ENCODE measurements at places on chromosomes 6 and 20.

DNA sequence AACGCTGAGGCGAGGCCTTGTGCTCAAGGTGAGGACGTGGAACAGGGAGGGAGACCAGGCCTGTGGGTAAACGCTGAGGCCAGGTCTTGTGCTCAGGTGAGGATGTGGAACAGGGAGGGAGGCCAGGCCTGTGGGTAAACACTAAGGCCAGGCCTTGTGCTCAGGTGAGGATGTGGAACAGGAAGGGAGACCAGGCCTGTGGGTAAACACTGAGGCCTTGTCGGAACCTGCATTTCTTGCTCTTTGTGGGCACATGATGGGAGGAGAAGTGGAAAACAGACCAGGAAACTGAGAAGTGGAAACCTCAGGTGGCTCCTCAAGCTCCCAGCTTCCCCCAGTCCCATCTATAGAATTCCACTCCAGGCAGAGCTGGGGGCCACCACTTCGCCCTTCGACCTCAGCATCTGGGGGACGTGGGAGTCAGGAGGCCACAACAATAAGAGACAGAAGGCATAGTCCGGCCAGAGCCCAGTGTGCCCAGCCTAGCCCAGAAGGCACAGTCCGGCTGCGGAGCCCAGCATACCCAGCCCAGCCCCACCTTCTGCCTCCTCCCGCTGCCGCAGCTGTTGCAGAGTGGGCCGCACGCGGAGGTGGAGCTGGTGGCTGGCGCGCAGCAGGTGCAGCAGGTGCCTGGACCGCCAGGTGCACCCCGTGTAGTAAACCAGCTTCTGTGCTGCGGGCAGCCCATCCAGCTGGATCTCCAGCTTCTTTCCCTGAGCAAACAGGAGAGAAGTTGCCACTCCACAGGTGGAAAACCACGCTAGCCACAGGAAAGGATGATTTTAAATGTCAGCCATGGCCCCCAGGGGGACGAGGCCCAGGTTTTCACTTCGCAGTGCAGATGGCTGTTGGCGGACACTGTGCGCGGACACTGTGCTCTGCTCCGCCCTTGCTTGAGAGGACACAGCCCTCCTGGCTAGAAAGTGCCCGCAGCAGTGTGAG lies 17.5 kb downstream of the FRMD1 start:
- DNase-seq, result no peak

- no peak for DNase-seq
Observed at GRCh38 chr6:152423216-152424103, 213.7 kb downstream of the SYNE1 start.

DNA sequence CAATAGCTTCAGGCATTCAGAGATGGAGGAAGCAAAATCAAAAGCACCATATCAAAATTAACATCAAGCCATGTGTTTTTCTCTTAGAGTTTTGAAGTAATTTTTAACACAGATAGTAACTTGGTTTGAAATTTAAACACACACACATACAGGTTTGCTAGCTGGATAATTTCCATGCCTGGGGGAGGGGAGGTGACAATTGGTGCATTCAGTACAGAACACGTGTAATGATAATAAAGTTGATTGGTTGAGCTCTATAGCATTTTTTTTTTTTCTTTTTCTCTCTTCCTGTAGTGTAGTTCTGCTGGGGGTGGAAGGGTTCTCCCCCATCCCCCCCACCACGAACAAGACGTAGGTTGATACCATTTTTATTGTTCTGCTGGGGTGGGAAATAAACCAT lies 564.8 kb downstream of the LMBRD1 start:
- no peak for DNase-seq

DNA sequence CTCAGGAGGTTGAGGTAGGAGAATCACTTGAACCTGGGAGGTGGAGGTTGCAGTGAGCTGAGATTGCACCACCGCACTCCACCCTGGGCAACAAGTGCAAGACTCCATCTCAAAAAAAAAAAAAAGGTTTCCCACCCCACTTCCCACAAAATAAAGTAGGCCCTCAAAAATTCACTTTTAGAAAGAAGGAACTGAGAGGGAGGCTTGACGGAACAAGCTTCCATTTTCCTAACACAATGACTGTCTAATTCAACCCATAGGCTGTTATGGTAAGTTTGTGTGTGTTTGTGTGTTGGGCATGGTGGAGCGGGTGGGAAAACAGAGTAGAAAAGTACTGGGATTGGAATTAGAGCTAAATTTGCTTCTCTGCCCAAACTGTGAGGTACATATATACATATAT lies 98.4 kb upstream of the MAN1A1 start:
- no peak for DNase-seq

GRCh38 chr6:107784669-107785068 lies 39.4 kb downstream of the SCML4 start:
- no peak for DNase-seq

DNA sequence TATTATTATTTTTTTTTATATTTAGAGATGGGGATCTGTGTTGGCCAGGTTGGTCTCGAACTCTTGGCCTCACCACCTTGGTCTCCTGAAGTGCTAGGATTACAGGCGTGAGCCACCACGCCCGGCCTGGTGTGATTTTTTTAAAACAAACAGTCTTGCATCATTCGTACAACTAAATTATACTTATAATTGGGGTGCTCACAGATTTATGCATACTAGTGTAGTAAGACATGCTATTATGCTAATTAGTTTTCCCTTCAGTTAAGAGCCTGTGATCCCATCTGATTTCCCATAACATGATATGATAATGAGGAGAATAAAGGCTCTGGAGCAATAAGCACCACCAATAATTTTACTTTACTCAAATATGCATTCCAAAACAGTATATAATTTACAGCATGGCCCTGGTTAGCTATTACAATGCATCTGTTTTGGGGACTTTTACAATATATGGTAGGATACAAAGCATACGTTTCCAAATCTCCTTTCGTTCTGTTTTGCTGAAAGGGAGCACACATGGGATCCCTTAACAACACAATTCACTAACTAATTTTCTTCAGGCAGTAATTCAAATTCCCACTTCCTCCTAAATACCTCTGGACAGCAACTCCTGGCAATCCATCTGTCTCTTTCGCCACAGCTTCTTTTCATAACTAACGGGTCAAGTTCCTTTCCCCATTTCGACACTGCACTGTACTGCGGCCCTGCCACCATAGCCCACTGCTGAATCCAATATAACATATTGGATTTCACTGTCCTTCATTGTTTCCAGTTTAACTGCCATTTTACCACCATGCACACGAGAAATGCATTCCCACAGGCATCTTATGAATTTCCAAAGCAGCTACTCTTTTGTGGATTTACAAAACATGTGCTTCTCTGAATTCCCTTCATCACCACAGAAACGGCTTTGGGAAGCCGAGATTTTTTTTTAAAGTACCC lies 1.7 kb downstream of the NUDT3 start:
- DNase-seq, result peak; percentile 73

DNA sequence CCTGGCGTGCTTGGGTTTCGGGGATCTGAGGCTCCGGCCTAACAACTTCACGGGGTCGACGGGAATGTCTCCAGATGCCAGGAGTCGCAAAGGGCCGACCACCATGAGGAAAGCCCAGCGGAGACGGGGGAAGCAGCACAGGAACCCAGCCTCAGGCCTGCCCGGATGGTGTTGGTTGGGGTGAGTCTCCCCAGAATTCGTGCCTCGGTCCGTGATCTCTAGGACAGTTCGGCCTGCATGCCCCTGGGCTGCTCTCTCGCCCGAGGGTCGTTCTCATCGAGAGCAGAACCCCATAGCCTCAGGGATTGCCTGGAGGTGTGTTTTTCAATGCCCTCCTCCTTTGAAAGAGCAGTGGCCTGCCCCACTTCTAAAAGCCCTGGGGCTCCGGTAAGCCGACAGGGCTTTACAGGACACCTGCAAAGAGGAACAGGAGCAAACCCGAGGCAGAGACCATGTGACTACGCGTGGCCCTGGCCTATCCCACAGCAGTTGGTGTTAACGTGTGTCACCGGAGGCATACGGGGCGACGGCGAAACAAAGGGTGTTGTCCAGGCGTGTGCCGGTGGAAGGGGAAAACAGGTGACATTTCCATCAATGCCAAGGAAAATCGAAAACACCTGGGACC lies 973.1 kb upstream of the DEFB115 start:
- DNase-seq, result no peak

- DNase-seq, result no peak
Observed at GRCh38 chr20:15100506-15101160, 763.2 kb upstream of the FLRT3 start.

- no peak for DNase-seq
Observed at GRCh38 chr6:113881478-113881980, 24.4 kb downstream of the MARCKS start.

GRCh38 chr6:78910010-78910409 lies 42.7 kb downstream of the IRAK1BP1 start:
- DNase-seq, result no peak

DNA sequence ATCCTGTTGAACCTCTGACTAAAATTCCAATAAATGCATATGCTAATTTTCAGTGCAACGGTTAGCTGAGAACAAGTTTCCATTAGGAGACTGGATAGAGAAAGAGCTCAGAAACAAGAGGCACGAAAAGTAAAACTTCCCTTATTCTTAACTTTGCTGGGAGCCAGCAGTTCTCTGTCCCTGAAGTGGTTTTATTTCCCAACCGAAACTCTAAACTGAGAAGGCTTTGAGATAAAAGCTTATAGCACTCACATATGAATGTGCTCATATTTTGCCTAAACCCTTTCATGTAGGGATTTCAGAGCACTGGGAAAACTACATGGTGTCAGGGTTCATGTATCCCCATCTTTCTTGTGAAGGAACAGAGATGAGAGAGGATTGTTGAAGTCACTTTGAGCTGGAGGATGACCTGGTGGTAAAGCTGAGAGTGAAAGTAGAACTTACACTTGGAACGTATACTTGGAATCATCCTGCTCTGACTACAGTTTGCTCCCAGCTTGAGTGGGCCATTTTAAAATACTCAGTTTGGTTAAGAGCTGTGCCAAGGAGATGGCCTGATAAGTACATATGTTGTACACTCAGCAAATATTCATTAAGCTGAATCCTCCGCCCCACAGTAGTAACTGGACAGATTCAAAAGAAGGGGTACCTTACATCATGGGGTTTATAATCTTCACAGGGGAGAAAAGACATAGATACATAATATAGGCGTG lies 324.2 kb upstream of the CNR1 start:
- no peak for DNase-seq

DNA sequence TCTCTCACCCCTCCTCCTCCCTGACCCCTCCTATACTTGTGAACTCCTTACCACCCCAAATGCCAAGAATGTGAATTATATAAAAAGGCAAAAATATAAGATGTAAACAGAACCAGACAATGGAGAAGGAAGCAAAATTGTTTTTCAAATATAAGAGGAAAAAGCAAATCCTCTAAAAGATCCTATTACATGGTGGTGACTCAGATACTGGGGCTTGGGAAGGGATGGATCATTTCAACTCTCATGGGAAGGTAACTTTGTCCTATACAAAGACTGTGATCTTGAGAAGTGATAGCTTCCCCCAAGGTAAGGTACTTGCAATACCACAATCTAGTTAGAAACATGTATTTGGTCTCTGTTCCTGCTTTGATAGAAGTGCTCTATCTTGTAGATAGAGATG lies 24.6 kb upstream of the TNFRSF21 start:
- no peak for DNase-seq

- DNase-seq, result no peak
Observed at GRCh38 chr6:120816794-120817193, 517.5 kb downstream of the TBC1D32 start.

GRCh38 chr6:66128243-66128642 lies 421.2 kb upstream of the EYS start:
- DNase-seq, result no peak

Data from gastrocnemius medialis (tissue), 4 donors.